Renal cortex interstitium (tissue), 15 donors: ENCODE measurements at places on chromosomes 1 and 21. TPM values are rescaled to one million over a fixed set of nuclear protein-coding genes. Genes with fewer than 3 reads are reported as not detected.

DNA sequence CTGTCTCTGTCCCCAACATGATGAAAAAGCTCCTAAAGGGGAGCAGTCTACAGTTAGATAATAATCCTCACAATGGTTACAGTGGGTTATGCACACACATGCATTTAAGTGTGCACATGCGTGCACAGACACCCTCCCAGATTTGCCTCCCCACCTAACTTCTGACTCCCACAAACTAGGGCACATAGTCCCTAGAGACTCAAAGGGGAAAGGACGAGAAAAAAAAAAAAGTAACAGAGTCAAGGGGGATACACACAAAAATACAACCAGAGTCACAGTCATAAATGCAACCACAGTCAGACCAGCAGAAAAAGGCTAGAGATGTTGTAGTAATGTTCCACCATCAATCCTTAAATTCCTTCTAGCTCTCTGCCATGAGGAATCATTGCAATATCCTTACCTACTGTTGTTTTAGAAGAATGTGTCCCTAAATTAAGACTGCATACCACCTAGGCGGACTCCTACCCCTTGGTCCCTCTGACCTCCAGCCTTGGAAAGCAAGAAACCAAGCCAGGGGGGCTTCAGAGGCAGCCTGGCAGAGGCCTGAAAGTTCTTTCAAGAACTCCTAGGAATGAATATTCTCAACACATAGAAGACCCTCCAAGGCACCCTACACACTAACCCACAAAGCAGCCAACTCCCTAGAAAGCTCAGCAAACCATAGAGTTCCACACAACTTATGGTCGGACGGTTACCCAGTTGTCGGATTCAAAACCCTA, 1.3 kb downstream of the CRTC2 start:
- no peak for DNase-seq

- DNase-seq: no peak
Measured at GRCh38 chr1:46166521-46167462, 8.1 kb upstream of the TSPAN1 start.

DNA sequence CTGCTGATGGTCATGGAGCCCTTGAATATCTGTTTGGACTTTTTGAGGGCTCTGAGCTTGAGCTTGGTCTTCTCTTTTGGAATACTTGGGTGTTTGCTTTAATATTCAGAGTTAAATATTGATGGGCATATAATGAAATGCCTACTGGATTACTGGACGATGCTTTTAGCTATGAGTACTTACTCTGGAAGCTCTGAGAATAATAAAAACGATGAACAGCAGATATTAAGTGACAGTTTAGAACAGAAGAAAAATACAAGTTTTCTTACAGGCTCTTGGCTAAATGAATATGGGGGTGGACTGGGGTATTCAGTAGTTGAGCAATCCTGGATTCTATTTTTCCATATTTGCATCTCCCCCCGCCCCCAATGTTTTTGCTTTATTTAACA, 20.7 kb downstream of the GALNT2 start:
- DNase-seq: no peak

DNA sequence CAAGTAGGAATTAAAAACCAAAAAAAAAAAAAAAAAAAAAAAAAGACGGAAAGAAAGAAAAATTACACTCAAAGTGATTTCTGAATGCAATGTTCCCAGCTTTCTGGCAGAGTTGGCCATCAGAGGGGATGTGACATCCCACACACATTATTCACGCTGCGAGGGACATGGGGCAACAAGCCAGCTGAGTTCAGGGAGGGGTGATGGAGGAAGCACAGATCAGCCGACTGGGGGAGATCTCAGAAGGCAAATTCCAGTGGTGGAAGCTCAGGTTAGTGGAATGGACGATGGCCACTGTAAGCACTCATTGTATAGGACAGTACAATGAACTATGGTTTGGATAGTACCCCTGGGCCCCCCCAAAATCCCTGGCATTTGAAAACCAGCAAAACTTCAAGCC, 311.9 kb downstream of the PCP4 start:
- DNase-seq: no peak

- no peak for DNase-seq
Measured at GRCh38 chr1:26305667-26306289, 658 bp downstream of the UBXN11 start.

Gene SLC44A5
- 13.4 TPM for polyA plus RNA-seq
